Tongue (tissue), 3 donors: ENCODE measurements at places on chromosomes 11 and 22. TPM values are rescaled to one million over a fixed set of nuclear protein-coding genes. Genes with fewer than 3 reads are reported as not detected.

DNA sequence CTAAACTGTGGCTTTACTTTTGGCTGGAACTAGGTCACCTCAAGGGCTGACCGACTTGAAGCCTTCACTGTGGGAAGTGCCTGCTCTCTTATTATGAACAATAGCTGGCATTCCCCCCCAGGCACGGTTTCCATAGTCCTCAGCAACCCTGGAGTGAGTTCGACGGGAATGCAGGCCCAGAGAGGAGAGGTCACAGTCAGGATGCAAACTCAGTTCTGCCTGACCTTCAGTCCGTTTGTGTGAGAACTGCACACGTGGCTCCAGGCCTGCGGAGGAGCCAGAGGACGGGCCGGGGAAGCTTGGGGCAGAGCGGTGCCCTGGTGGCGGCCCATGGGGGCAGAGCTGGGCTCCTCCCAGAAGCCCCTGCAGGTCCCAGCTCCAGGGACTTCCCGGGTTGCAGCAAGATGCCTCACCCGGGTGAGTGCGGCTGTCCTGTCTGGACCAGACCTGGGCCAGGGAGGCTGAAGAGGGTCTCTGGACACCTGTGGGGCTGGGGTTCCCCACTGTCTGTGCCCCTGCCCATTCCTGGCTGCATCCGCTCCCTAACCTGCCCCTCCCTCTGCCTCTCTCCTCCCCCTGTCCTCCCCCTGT is 17.2 kb downstream of the SLC25A18 start:
- DNase-seq = no peak

Gene RIC3
- total RNA-seq = 5.7 TPM

Gene RFPL1
- total RNA-seq = not detected

Gene RAB36
- total RNA-seq = 3.4 TPM
